ENCODE measurements at places on chromosomes 1 and 21.

- peak; percentile 66 for DNase-seq
Measured at GRCh38 chr1:1058921-1059493, 15.1 kb downstream of the RNF223 start.

GRCh38 chr1:35448344-35448801, 108.8 kb downstream of the KIAA0319L start:
- DNase-seq: no peak

DNA sequence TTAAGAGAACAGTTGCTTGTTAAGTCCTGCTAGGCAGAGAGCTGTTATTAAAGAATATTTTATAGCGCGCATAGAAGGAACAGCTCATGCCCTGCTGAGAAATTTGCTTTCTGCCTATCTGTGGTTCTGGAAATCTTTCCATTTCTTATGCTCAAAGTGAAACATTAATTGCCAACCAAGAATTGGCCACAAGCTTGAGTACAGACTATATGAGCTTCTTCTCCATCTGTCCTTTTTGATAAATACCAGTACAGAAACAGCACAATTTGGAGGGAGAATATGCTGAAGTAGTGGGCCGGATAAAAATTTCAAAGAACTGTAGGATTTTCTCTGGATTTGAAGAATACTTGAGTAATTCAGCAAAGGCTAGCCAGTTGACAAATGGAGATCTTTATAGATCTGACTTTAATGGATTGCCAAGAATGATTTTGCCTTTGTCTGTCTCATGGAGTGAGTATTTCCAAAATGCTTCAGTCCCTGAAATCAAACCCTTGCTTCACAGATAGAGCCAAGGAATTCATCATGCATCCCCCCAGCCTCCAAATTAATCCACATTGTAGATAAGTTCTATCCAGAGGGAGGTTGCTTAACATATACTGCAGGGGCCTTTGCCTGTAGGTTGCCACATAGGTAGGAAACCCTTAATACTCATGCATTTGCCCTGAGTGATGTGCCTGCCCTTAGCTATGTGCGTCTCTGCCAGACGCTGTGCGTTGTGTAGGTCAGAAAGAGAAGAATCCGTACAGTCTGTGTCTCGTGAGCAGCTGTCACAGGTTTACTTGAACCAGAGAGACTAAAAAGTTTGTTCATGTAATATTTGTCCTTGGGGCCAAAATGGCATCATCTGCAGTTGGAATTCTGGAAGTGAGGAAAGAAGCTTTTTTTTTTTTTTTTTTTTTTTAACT, 44.2 kb downstream of the SMYD2 start:
- no peak for DNase-seq

DNA sequence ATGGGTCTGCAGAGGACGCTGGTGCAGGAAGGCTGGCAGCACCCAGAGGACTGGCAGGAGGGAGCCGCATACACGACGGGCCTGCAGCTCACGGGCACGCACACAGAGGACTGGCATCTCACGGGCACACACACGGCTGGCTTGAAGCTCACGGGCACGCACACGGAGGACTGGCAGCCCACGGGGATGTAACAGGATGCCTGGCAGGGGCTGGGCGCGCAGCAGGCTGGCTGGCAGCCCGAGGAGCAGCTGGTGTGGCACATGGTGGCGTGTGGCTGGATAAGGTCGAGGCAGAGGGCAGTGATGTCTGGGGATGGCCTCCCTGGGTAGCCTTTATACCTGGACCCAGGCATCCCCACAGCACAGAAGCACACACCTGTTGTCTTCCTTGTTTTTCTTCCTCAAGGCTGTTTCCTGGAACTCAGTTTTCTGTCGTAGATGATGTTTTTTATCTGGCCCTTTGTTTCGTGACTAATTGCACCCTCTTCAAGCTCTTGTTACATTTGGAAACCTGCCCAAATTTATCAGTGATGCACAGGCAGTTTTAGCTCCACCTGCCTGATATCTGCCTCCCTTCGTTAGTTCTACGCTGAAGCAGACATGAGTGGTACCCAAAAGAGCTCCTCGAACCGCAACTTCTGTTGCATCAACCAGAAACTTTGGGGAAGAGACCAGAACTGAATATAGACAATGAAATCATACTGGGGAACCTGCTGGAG, at the start of gene KRTAP12-1:
Gene KRTAP12-1, minus strand, starts transcription at position 303 of the 719 bp plus-strand sequence. Its CDS starts 40 bp downstream, at position 263.
- no peak for DNase-seq

- no peak for DNase-seq
Measured at GRCh38 chr1:186076006-186076405, 299.0 kb downstream of the TPR start.

DNA sequence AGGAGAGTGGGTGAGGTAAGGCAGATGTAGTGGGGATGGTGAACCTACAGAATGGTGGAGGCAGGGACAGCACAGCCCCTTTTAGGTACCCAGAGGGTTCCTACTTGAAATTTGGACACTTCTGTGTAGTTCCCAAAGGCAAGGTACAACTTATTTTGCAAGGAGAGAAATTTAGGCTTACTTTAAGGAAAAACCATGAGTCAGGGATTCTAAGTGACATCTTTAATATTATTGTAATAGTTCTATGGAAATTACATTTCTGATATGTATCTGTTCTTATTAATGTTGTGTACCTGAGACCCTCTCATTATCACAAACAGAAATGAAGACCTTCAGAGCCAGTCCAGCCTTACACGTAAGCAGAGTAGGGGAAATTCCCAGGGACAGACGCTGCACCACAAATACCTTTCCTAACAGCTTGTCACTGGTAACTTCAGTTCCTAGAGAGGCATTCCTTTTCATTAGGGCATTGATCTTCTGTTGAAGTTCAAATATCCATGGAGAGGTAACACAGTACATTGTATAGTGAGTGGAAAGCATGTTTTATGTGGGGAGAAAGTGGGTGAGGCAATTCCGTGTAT, 7.9 kb downstream of the DYRK3 start:
- no peak for DNase-seq

DNA sequence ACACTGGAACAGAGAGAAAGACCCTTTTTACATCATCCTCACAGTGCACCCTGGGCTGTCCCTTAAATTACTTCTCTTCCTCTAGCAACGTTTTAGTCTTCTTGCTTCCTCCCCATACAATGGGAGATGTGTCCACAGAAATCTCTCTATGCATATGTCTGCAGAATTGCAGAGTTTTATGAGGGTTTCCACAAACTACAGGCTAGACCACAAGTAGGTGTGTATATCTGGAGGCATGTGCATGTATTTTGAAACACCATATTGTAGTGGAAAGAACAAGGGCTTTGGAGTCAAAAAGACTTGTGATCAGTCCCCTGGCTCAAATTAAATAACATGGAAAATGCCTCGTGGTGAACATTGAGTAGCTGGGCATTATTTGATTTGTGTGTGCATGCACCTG, 121.3 kb upstream of the IPO9 start:
- no peak for DNase-seq

DNA sequence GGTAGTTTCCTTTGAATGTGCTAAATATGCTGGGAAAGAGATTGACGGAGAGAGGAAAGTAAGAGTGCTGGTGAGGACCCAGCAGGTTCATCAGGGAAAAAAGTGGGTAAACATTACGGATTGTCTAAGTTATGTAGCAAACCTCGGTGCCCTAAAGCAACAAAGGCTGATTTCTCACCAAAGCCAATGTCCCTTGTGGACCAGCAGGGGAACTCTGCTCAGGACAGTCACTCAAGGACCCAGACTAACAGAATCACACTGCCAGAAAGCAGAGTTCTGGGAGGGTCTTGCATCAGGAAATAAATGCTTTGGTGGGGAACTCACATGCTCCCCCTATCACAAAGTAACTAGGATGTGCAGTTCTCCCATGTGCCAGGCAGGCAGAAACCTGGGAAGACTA, 1.7 kb upstream of the IKBKE start:
- DNase-seq: no peak

GRCh38 chr1:42012852-42013251, 94.1 kb upstream of the HIVEP3 start:
- DNase-seq: no peak

DNA sequence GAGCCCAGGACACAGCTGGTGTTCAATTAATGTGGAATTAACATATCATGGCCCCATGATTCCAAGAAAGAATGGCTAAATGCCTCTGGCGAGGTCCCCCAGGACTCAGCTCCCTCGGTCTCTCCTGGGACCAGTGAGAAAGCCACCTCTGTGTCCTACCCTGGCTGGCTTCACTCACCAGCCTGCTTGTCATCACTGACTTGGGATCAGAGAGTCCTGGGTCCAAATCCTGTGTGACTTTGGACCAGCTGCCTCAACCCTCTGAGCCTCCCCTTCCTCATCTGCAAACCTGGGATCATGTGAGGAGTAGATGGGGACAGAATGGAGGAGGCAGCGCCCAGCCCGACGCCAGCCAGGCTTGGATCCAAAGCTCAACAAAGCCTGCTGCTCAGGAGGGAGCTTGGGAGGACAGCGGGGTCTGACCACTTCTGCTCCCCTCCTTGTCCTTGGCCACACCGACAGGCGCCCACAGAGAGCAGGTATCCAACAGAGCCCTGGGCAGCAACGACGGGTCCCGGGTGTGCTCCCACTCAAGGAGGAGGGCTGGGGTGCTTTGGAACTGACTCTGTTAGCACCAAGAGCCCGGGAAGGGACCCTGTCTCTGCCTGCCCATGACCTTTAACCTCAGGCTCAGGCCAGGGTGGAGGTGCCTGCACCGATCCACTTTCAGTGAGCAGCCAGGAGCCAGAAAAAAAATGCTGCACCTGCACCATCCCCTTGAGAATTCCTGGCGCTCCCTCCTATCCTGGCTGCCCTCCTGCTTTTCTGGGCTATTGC, 3.2 kb downstream of the SH2D5 start:
- no peak for DNase-seq

GRCh38 chr21:17460094-17460493, 52.7 kb upstream of the CXADR start:
- DNase-seq: no peak

- no peak for DNase-seq
Measured at GRCh38 chr1:183168308-183168707, 17.8 kb upstream of the LAMC2 start.

GRCh38 chr1:67704351-67704750, 19.4 kb downstream of the GADD45A start:
- DNase-seq: no peak

DNA sequence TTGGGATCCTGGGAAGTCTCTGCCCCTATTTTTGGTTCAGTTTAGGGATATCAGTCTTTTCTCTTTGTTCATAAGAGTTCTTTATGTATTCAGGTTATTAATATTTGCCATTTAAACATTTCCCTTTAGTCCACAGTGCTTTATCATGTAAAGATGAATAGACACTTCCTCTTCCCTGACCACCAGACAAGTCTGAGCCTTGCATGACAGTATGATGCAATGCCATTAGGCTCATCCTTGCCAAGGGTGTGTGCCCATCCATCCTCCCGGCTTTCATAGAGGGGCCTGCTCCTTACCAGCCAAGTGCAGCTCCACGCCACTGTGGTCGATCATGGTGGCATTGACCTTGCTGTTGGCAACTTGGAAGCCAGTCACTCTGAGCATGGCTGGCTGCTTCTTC, 52.1 kb downstream of the ZSCAN20 start:
- DNase-seq: no peak

DNA sequence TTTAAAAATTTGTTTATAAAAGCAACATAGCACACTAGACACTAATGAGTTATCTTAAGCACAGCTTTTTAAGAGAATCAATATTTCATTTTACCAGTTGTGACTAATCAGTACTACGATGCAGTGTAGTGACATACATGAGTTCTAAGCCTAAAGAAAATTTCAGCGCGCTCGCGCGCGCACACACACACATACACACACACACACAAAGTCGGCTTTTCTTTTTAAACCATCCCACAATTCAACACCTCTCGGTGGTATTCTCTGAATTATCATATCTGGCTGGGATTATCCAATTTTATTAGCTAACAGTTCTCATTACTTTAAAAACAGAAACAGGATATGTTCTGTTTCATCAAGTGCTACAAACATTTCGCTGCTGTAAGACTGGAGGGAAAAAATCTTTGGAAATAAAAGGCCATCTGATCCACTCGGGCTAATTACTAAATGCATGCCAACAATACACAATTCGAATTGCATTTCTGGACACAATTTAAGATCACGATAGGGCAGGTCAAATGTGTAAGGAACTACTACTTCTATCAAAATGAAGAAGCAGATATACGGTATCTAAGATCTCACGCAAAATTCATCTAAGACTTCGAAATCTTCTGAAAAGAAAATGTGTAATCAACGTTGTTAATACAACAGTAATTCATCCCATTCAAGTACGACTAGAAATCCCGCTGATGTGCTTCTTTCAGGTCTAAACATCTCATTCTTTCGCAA, 1.2 kb downstream of the TUT4 start:
- DNase-seq: peak; percentile 20

- DNase-seq: no peak
Measured at GRCh38 chr1:233744779-233745513, 131.0 kb downstream of the KCNK1 start.

DNA sequence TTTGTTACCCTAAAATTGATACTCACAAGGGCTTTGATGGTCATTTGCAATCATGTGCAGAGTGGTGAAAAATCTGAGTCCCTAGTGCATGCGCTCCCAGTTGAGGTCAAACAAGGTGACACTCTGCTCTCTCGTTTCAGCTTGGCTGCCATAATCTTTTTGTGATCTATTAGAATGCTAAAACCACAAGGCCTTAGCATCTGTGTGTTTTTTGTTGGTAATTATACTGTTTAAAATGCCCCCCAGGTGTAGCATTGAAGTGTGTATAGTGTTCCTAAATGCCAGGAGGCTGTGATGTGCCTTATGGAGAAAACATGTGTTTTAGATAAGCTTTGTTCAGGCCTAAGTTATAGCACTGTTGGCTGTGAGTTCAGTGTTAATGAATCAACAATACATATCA, 89.3 kb downstream of the PLD5 start:
- DNase-seq: no peak

GRCh38 chr1:10865518-10866320, 69.3 kb upstream of the CASZ1 start:
- DNase-seq: no peak

DNA sequence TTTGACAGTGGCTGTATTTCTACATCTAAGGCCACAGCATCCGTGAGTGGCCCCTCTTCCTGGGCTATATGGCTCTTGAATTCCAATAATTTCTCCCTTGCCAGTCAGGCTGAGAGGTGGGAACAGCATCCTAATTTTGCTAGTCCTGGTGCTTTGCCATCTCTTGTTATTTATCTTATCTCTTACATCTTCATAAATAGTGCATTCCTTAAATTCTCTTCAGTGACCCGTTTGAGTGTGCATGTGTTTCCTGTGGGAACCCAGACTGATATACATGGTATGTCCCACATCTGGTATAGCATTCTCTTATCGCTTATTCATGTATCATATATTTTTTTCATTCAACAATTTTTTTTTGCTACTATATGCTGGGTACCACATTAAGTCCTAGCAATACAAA, 9.9 kb downstream of the S100A11 start:
- DNase-seq: no peak

DNA sequence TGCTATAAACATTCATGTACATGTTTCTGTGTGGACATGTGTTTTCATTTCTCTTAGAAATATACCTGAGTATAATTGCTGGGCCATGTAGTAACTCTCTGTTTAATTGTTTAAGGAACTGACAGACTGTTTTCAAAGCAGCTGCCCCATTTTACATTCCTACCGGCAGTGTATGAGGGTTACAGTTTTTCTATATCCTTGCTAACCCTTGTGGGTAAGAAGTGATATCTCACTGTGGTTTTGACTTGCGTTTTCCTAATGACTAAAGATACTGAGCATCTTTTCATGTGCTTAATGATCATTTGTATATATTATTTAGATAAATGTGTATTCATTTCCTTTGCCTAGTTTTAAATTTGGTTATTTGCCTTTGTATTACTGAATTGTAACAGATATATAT, 81.7 kb downstream of the DNM3 start:
- no peak for DNase-seq

- no peak for DNase-seq
Measured at GRCh38 chr1:172394811-172395210, 25.7 kb upstream of the C1orf105 start.

- DNase-seq: no peak
Measured at GRCh38 chr1:167833904-167834303, 80.0 kb downstream of the ADCY10 start.
